ENCODE measurements at places on chromosomes 5 and 9.

- peak; percentile 67 for DNase-seq
- H3K4me1 ChIP-seq = no peaks in the 10 kb centered on the region
- H3K27me3 ChIP-seq = no peaks in the 10 kb centered on the region
- no peak overlapping the region for H3K27ac ChIP-seq
- no peak overlapping the region for H3K4me3 ChIP-seq
- H3K36me3 ChIP-seq = no peaks in the 10 kb centered on the region
Observed at GRCh38 chr5:159341906-159342310, 11.6 kb upstream of the IL12B start.

- H3K27me3 ChIP-seq = no peaks in the 10 kb centered on the region
- DNase-seq = no peak
- H3K4me3 ChIP-seq = no peak overlapping the region
- peaks cover 5% of the 10 kb centered on the region for H3K4me1 ChIP-seq
- peak overlapping the region; percentile 46 for H3K27ac ChIP-seq
- no peaks in the 10 kb centered on the region for H3K36me3 ChIP-seq
Observed at GRCh38 chr9:95754533-95755420, 120.7 kb upstream of the ERCC6L2 start.

GRCh38 chr5:66255714-66256113, 111.6 kb downstream of the SREK1 start:
- H3K4me1 ChIP-seq = no peaks in the 10 kb centered on the region
- no peak overlapping the region for H3K27ac ChIP-seq
- DNase-seq = no peak
- no peaks in the 10 kb centered on the region for H3K36me3 ChIP-seq
- no peaks in the 10 kb centered on the region for H3K27me3 ChIP-seq

- no peak overlapping the region for H3K4me3 ChIP-seq
- H3K27me3 ChIP-seq = no peaks in the 10 kb centered on the region
Observed at GRCh38 chr5:35516271-35516670, 101.4 kb upstream of the SPEF2 start.

DNA sequence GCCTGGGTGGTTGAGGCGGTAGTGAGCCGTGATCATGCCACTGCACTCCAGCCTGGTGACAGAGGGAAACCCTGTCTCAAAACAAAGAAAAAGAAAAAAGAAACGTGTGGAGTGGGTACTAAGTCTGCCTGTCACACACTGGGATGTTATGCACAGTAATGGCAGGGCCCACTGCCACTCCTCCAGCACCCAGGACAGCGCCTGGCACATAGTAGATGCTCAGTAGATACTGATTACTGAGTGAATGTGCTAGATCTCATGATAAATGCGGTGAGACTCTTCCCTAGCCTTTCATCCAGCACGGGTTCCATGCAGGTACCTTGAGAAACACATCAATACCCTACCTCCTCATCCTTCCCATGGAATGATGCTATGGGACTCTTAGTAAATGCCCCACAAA, 87.4 kb upstream of the HSPA9 start:
- DNase-seq = no peak
- H3K4me3 ChIP-seq = no peak overlapping the region
- no peaks in the 10 kb centered on the region for H3K27me3 ChIP-seq
- H3K36me3 ChIP-seq = no peaks in the 10 kb centered on the region

DNA sequence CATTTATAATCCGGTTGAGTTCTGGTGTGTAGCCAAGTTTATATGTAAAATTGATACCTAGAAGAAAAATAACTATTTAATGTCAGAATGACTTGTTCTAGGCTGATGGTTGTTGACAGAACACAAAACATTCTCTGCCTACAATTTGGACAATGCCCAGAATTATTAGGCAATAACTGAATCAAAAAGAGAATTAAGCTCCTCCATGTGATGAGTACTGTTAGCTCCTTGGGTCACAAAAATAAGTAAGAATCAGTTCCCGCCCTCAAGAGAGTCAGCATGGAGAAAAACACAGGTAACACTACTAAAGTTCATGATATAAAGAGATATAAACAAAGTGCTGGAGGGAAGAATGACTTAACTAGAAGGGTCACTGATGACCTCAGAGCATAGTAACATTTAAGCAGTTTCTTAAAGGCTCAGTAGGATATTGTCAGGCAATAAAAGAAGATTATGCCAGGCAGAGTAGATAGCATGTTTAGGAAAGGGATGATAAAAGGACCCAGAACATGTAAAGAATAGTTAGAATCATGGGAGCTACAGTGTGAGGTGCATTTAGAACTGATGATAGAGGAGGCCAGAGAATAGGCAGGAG, 200.5 kb upstream of the ACTBL2 start:
- no peaks in the 10 kb centered on the region for H3K27me3 ChIP-seq
- no peak overlapping the region for H3K27ac ChIP-seq
- no peak overlapping the region for H3K4me3 ChIP-seq
- DNase-seq = no peak
- H3K36me3 ChIP-seq = no peaks in the 10 kb centered on the region

GRCh38 chr5:179344431-179345182, 654 bp downstream of the ADAMTS2 start:
- DNase-seq = no peak
- no peaks in the 10 kb centered on the region for H3K27me3 ChIP-seq
- H3K27ac ChIP-seq = peak overlapping the region; percentile 75

GRCh38 chr5:158068964-158069363, 210.0 kb upstream of the CLINT1 start:
- DNase-seq = no peak
- H3K27ac ChIP-seq = no peak overlapping the region
- H3K36me3 ChIP-seq = no peaks in the 10 kb centered on the region
- H3K4me3 ChIP-seq = no peak overlapping the region
- no peaks in the 10 kb centered on the region for H3K4me1 ChIP-seq
- no peaks in the 10 kb centered on the region for H3K27me3 ChIP-seq

DNA sequence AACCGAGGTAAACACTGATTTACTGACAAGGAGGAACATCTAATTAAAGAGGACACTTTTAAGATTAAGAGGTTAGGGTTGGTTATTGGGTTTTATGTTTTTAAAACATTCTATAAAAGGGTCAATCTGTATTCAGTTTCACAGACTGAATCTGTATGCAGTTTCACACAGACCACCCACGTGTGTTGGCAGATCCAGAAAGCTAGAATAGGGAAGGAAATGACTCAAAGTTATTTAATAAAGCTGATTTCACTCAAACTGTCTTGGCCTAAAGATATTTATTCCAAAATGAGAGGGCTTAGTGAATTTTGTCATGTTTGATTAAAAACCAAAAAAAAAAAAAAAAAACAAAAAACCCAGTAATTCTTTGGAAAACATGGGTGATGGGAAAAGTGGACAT, 140.2 kb downstream of the SLC24A2 start:
- DNase-seq = no peak
- H3K4me3 ChIP-seq = no peak overlapping the region
- no peaks in the 10 kb centered on the region for H3K4me1 ChIP-seq
- no peaks in the 10 kb centered on the region for H3K27me3 ChIP-seq

- no peak for DNase-seq
- no peaks in the 10 kb centered on the region for H3K36me3 ChIP-seq
- no peaks in the 10 kb centered on the region for H3K4me1 ChIP-seq
- no peaks in the 10 kb centered on the region for H3K27me3 ChIP-seq
- no peak overlapping the region for H3K4me3 ChIP-seq
- no peak overlapping the region for H3K27ac ChIP-seq
Observed at GRCh38 chr5:75037106-75037505, 15.3 kb downstream of the GCNT4 start.

GRCh38 chr5:9499498-9499876, 46.4 kb downstream of the SEMA5A start:
- H3K4me3 ChIP-seq = no peak overlapping the region
- no peaks in the 10 kb centered on the region for H3K27me3 ChIP-seq
- H3K4me1 ChIP-seq = no peaks in the 10 kb centered on the region
- H3K27ac ChIP-seq = no peak overlapping the region
